HCT116 (cell line): ENCODE measurements at places on chromosomes 4 and X.

DNA sequence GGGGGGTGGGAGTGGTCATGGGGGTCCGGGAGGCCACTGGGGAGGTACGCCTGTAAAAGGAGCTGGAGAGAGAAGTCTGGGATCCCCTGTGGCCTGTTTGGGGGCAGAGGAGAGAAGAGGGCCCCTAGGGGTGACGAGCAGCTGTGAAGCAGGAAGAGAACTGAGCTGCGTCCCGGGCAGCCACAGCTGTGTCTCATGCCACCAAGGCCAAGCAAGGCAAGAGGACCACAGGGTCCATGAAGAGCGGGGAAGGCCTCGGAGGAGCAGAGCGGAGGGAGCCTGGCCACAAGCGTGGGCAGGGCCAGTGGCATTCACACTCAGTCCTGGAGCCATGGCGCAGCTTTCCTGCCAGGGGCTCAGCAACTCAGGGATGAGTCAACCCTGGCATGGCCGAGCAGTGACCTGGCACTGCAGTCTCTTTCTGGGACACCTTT, 13.6 kb upstream of the NAT8L start:
- no peak for DNase-seq

GRCh38 chrX:19747652-19748610, 139.5 kb downstream of the SH3KBP1 start:
- no peak for DNase-seq

GRCh38 chrX:56766554-56767347, 37.7 kb downstream of the NBDY start:
- no peak for DNase-seq

DNA sequence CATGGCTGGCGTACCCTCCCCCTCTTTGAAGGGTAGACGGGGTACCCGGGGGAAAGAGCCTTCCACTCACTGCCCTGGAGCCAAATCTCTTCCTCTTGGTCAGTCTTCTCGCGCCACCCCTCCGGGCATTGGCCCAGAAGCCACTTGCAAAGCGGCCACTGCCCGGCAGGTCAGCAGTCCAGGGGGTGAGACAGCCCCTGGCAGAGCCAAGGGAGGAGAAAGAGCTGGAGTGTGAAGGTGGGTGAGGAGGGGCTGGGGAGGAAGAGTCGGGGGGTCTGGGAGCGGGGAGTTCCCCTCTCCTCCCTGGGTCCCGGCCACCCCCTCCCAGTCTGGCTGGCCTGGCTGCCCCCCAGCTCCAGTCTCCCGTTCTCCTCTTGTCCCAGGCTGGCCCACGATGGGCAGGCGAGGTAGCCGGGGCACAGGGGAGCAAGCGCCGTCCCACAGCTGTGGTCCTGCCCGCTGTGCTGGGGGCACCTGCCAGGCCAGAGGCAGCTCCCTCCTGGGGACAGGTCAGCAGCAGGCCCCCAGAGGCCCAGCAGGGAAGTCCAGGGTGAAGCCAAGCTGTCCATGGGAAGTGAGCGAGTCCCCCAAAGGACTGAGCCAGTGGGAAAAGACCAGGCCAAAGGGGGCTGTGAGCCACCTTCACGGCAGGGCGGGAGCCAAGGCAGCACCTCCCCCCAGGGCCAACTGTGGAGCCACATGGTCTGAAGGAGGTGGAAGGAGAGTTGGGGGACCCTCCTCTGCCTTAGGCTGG, 21.6 kb upstream of the DUSP9 start:
- no peak for DNase-seq

GRCh38 chrX:22378296-22378695, 105.6 kb downstream of the CBLL2 start:
- DNase-seq: no peak

GRCh38 chr4:8402640-8403039, 37.9 kb downstream of the ACOX3 start:
- DNase-seq: no peak
